Muscle of arm (tissue), 14 donors: ENCODE measurements at places on chromosomes 16 and 17.

GRCh38 chr16:49889725-49890397 is 33.9 kb upstream of the ZNF423 start:
- no peak for DNase-seq

- DNase-seq: no peak
These were observed at the start of gene TNS4 for GRCh38 chr17:40501499-40501911. Gene TNS4 (minus strand): TSS chr17:40501623. CDS start chr17:40496425, 5,198 bp downstream.

DNA sequence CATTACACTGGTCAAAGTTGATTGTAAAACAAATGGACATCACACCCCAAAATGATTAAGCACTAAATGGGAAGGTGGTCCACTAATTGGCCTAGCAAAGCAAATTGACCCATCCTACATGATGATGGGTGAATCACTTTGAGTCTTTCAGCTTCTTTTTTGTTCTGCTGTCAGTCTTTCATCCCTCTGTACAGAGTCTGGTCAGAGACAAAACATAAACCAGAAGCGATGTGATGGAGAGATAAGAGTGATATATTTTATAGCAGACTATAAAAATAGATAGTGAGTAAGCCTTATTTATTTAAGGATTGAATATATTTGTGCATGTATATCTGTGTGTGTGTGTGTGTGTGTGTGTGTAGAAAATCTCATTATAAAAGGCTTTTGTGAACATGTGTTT is 618.4 kb upstream of the SOX9 start:
- DNase-seq: no peak

GRCh38 chr16:2335286-2335895 is 5.1 kb downstream of the ABCA3 start:
- DNase-seq: no peak

GRCh38 chr16:51245658-51245995 is 94.6 kb upstream of the SALL1 start:
- no peak for DNase-seq

DNA sequence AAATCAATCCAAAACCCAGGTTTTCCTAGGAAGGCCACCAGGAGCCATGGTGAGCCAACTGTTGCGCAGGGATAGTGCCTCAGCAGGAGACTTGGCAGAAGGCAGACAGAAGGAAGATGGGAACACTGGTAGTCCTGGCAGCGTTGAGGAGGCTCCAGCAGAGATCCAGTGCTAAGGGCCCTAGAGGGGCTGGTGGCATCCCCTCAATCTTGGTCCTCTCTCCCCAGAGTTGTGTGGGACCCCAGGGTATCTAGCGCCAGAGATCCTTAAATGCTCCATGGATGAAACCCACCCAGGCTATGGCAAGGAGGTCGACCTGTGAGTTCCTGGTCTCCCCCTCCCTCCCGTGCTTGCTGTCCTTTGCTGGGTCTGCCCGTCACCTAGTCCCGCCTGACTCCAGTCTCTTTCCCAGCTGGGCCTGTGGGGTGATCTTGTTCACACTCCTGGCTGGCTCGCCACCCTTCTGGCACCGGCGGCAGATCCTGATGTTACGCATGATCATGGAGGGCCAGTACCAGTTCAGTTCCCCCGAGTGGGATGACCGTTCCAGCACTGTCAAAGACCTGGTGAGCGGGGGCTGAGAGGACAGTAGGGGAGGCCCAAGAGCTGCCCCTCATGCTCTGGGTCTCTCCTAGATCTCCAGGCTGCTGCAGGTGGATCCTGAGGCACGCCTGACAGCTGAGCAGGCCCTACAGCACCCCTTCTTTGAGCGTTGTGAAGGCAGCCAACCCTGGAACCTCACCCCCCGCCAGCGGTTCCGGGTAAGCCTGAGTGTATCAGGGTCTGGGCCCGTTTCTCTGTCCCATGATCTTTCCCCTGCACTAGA is 5.7 kb downstream of the CFAP119 start:
- DNase-seq: no peak

DNA sequence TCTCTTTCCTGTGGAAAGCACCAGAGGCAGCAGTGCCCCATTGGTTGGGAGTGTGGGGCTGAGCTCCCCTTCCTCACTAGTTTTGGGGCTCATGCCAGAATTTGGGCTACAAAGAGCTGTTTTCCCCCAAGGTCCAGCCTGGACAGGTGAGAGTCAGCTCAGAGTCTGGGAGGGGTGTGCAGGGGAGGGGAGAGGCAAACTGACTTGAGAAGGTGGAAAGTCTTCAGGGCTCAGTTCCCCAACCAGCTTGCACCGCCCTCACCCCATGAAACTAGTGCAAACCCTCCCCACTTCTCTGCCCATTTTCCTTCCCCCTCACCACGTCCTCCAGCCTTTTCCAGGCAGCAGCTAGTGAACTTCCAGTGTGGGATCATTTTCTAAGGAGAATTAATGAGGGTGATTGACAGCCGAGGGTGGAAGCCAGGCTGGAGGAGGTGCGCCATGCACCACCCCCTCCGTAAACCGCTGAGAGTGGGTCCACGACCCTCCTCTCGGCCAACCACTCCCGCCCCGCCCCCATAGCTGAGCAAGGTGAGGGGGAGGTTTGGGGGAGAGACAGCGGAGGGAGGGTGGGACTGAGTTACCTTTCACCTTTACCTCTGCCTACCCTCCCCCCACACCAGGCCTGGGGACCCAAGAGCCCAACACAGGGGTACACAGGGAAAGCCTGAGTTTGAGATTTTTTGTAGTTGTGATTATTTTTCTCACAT is 6.2 kb upstream of the DLX4 start:
- no peak for DNase-seq

DNA sequence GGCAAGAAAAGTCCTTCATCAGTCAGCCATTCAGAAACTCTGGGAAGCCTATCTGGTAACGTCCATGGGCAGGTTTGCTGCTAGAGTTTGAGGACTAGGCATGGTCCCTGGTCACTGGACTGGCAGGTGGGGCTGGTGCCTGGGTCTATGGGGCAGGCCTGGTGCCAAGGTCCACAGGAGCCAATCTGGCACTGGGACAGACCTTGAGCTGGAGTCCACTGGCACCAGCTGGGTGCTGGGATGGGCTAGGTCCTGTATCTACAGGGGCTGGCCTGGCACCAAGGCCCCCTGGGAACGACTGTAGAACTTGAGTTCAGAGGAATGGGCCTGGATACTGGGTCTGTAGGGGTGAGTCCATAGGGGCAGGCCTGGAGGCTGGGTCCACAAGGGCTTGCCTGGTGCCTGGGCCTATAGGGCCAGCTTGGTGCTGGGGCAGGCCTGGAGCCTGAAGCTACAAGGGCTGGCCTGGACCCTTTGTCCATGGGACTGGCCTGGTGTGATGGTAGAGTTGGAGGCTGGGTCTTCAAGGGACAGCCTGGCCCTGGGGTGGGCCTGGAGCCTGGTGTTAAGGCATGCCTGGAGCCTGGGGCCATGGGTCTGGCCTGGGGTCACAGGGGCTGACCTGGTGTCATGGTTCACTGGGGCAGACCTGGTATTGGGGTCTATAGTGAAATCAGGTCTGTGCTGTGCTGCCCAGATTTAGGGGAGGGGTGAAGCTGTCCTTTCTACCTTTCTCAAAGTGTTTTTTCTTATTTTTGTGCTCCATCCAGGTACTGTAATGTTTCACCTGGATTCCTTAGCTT is 30.5 kb upstream of the NKD1 start:
- DNase-seq: no peak

GRCh38 chr16:4505356-4506147 is 29.4 kb downstream of the HMOX2 start:
- DNase-seq: no peak

DNA sequence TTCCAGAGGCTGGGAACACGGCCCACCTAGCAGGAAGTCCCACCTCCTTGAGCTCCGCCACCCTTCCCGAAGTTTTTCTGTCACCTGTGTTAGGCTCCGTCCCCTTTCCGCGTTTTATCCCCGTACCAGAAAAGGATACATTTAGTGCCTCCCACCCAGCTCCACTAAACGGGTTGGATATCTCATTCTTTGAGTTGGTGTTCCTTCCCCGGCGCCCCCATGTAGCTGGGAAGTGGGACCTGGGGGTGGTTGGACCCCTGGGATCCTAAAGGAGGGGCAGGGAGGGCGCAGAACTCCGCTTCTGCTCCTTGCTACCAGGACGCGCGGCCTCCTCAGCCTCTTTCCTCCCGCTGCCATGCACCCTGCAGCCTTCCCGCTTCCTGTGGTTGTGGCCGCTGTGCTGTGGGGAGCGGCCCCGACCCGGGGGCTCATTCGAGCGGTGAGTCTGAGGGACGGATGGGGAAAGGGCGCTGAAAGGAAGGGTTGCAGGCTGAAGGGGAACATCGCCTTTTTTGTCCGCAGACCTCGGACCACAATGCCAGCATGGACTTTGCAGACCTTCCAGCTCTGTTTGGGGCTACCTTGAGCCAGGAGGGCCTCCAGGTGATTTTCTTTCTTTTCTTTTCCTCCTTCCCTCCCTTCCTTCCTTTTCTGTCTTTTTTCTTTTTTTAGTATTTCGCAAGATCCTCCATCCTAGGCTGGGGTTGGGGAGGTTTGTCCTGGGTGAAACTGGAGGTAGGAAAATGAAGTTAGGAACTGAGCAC is 669 bp downstream of the RNF167 start:
- DNase-seq: no peak

DNA sequence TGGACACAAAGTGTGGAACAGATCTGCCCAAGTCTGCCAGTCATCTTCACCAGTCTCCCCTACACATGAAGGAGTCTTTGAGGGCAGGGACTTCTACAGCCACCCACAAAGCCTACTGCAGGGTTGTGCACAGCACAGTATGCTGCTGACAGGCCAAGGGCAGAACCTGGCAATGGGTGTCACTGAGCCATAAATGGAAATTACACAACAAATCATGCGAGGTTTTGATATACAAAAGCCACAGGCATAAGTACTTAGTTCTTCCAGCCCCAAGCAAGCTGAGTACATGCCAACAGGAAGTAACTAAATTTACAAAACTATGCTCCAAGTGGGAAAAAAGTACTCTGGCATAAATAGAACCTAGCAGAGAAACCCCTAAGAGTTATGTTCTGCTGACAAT is 7.8 kb upstream of the PSMC3IP start:
- DNase-seq: no peak

DNA sequence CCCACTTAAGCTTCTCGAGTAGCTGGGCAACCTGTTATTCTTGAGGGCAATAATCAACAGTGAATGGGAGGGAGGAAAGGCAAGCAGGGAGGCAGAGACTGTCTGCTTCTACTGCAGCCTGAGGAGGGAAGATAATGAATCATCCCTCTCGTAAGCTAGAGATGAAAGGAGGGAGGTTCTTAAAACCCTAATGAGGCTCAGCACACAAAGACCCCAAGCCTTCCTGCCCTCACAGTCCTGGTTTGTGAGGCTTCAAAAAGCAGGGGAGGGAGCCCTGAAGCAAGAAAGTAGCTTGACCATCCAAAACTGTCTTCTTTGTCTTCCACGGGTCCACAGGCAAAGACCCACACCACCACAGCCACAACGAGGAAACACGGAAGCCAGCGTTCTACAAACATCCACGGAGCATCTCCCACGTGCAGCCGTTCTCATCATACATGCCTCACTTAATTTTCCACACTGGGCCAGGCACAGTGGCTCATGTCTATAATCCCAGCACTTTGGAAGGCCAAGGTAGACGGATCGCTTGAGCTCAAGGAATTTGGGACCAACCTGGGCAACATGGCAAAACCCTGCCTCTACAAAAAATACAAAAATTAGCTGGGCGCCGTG is 1.8 kb downstream of the PIK3R5 start:
- DNase-seq: no peak

DNA sequence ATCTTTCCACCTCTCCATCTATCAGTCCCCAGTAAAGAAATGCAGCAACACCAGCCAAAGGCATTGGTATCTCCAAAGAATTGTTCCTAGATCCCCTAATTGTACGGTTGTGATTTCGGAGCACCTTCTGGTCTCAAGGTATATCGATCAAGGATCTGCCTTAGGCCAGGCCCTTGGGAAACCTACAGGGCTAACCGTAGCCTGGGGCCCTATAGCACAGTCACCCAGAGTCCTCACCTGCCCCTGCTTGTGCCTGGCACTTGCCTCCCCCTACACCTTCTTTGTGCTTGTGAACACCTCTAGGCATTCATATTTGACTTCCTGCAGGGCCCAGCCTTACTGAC is 16.8 kb upstream of the AURKB start:
- DNase-seq: no peak

DNA sequence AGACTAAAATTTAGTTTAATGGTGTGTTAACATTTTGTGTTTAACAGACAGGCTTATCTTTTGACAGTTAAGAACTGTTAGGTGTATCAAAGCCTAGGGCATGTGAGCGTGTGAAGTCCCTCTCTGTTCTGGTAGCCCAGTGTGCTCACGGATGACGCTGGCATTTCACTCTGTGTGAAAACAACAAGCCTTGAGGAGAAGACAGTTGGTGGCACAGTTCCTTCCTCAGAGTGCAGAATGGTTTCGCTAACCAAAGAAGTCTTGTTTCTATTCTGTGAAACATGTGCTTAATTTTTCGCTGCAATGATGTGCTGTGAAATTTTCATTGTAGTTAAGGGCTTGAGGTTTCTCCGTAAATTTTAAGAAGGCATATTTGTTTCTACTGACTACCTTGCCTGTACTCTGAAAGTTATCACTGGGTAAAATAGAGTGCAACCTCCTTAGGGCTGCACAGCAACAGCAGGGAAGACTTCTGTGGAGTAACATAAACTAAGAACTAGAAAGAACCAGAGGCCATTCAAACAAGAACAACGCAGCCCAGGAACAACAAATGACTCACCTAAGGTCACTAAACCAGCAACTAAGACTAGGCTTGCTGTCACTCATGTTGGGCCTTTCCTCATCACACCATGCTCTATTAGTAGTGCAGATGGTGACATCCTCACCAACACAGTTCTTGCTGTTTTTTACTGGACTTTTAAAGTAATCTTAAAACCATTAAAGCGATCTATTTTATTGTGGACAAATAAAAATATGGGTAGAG is 33.4 kb downstream of the BRD7 start:
- DNase-seq: no peak

GRCh38 chr17:44204441-44204882 is 4.8 kb upstream of the ATXN7L3 start:
- DNase-seq: no peak

DNA sequence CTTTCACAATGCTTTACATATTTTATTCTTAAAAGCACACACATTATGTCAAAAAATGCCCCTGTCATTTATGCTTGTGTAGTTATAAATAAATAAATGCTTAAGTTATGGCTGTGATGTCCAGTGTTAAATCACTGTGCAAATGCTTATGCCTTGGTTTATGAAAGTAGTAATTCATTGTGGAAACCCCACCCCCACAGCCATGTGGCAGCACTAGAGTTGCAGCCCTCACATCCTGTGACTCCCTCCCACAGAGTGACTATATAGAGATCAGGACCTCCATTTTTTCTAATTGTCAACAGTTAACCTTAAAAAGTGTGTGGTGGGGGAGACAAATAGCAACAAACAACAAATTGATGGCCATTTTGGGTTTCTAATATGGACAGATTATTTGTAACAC is 2.4 kb downstream of the SKAP1 start:
- DNase-seq: no peak

- DNase-seq: no peak
These were observed 10.0 kb upstream of the MPRIP start for GRCh38 chr17:17032131-17032692.

- no peak for DNase-seq
These were observed 171.0 kb downstream of the XYLT1 start for GRCh38 chr16:17299790-17300189.

GRCh38 chr16:84876873-84877606 is 57.3 kb downstream of the CRISPLD2 start:
- no peak for DNase-seq
